ENCODE measurements at places on chromosomes 6 and 20. TPM values are rescaled to one million over a fixed set of nuclear protein-coding genes. Genes with fewer than 3 reads are reported as not detected.

Gene GSTA3
- 0.12 TPM for polyA plus RNA-seq

DNA sequence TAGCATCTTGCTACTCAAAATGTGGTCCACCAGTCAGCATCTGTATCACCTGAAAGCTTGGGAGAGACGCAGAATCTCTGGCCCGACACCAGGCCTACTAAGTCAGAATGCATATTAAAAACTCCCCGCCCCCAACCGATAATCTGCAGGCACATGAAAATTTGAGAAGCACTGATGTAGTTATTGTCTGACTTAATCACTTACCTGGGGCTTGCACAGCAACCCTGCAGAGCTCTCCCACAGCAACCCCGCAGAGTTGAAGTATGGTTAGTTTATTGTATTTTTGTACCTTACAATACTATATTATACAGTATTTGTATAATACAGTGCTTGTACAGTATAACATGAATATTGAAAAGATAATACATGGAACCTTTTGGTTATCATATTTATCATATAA lies 53.7 kb downstream of the KLHL31 start:
- peak overlapping the region; percentile 5 for H3K27ac ChIP-seq
- H3K4me1 ChIP-seq: peaks cover 27% of the 10 kb centered on the region
- no peaks in the 10 kb centered on the region for H3K36me3 ChIP-seq
- no peak for DNase-seq

GRCh38 chr6:148530976-148531375 lies 188.3 kb downstream of the SASH1 start:
- H3K4me3 ChIP-seq: no peak overlapping the region
- no peak for DNase-seq
- H3K36me3 ChIP-seq: peaks cover 63% of the 10 kb centered on the region
- H3K27ac ChIP-seq: no peak overlapping the region
- no peaks in the 10 kb centered on the region for H3K4me1 ChIP-seq
- no peaks in the 10 kb centered on the region for H3K27me3 ChIP-seq

GRCh38 chr6:163418311-163419029 lies 4.0 kb downstream of the QKI start:
- H3K4me3 ChIP-seq: no peak overlapping the region
- DNase-seq: no peak
- H3K27ac ChIP-seq: no peak overlapping the region

Gene E2F3
- 17.9 TPM for polyA plus RNA-seq

Gene ZBTB46
- 4.1 TPM for polyA plus RNA-seq

Measured in large intestine (tissue), 12 donors.